ENCODE measurements at places on chromosomes 12 and 14.

DNA sequence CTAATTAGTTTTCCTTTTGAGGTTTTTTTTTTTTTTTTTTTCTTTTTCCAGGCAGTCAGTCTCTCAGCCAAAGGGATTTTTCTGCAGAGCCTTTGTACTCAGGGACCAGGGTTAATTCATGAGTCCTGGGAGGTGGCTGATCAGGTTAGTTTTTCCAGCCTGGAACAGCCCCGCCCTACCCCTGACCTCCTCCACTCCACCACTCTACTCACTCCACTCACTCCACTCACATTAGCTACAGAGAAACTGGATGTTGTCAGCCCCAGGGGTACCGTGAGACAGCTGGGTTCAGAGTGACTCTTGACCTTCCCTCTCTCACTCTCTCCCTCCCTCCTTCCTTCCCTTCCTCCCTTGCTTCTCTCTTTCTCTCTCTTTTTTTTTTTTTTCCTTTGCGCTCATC lies 161.0 kb downstream of the CRADD start:
- no peak for DNase-seq

- DNase-seq: no peak
Measured at GRCh38 chr14:32648434-32648833, 290.2 kb upstream of the NPAS3 start.

GRCh38 chr14:67167420-67168109 lies 21.7 kb upstream of the GARIN2 start:
- peak; percentile 14 for DNase-seq

DNA sequence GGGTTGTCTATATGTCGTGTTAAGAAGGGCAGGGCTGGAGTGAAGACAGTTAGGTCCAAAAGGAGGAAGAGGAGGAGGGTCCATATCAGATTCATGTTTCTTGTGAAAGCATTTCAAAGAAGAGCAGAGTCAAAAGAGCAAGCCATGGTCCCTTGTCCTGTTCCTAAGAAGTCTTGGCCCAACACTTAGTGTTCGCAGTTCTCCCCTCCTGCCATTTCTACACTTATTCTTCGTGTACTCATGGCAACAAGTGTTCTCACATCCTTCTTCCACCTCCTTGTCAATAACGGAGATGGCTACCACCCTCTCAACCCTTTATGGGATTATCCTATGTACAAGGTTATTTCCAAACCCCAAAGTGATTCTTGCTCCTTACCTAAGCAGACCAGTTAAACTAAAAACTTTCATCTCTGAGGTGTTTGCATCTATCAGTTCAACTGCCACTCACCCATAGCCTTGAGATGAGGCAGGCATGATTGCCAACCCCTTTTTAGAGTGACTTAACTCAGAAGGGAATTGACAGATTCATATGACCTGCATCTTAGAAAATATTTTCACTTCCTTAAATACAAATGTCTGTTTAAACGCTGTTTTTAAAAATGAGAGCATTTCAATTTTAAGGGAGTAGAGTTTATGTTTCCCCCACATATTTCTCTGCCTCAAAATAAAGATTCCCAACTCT lies 19.8 kb upstream of the RNASE2 start:
- DNase-seq: no peak

DNA sequence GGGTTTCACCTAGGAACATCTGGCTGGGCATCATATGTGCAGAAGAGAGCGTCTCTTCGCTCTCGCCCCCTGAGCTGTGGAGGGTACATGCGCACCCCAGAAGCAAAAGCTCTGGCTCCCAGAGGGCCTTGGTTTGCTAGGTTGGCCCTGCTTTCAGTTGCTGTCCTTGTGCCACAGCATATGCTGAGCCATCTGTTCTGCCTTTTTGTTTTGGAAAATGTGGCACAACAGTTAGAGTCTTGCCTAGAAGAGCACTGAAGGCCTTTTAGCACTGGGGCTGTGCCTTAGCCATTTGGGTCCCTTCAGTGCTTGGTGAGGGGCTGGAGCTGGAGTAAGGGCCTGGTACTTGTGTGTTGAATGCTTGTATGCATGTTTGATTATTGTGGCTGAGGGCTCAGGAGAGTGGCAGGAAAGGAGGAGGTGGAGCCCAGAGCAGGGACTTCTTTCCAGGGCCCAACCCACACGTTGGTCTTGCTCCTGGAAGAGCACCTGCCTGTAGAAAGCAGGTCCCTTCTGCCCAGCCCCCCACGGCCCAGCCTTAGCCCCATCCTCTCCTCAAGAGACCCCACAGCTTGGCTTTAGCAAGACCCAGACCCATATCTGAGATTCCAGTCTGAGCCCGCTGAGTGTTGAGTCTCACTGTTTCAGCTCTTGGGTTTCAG lies 113.7 kb downstream of the SLC25A47 start:
- no peak for DNase-seq

DNA sequence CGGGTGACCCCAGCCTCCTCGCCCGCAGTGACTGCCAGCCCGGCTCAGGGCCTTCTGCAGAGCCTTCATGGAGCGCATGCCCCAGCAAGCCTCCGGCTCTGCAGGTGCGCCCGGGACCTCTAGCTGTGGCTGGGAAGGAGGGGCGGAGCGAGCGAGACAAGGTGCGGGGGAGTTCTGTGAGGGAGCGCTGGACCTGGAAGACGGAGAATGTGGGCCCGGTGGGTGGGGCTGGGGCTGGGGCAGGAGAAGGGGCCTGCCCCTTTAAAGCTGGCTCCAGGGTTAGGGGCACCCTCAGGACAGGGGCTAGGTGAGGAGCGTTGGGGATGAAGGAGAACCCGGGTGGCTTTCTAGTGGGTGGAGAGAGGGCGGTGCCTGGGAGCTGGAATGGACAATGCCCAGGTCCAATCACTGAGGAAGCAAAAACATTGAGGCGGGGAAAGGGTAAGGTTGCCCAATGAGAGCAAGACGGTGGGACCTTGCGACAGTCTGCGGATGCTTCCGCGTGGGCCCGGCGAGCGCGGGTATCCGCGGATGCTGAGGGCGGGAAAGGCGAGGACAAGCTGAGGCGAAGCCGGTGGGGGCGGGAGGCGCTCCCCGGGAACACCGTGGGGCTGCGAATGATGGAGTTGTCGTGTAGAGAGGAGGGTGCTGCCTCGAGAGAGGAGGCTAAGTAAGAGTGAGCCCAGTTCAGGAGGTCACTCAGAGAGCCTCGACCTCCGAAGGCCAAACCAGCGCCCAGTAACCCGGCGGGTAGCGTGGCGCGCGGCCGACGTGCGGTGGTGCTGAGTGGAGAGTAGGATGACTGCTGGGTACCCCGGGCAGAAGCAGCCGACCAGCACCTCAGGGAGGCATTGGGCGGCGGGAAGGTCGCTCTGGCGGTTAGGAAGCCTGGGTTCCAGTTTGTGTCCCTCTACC lies at the start of gene GLS2:
Gene GLS2 (minus strand): TSS at position 121 of the 915 bp plus-strand sequence. CDS start 43 bp downstream, at position 78.
- DNase-seq: peak; percentile 33

DNA sequence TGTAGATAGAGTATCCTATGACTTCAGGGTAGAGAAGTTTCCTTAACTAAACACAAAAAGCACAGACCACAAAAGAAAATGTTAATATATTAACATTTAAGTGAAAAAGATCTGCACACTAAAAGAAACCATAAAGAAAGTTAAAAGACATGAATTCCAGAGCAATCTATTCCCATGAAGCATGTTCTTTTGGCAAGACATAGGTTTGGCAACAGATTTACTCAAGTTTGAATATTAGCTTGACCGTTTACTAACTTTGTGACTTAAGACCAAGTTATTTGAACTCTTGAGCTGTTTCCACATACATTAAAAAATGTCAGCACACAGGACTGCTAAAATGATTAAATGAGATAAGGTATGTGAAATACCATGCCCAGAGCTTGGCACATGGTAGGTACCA lies 35.7 kb upstream of the GZMB start:
- no peak for DNase-seq

DNA sequence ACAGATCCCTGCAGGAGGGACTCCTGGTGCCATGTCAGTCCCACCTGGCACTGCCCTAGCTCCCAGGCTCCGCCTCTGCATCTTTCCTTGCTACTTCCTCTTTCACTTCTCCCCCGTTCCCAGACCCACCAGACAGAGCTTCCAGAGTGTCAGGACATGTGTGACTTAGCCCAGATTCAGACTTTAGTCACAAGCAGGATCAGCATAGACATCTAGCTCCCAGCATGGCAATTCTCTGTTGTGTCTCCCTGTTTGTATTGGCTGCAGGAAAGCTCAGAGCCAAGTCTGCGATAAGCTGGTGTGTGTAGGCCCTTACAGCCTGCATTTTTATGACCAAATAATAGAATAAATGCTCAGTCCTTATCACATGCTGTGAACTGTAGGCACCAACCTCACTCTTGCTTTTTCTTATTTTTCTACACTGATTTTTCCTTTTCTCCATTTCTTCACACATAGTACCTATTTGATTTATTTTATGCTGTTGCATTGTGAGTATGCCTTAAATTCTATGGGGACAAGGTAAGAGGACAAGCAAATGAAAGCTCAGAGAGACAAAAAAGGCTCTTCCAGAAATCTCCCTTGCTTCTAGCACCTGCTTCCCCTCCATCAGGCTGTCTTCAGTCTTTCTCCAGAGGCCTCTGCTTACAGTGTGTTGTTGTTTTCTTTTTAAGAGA lies 5.9 kb downstream of the DHRS2 start:
- no peak for DNase-seq

- no peak for DNase-seq
Measured at GRCh38 chr14:100558226-100558625, 29.0 kb downstream of the BEGAIN start.

DNA sequence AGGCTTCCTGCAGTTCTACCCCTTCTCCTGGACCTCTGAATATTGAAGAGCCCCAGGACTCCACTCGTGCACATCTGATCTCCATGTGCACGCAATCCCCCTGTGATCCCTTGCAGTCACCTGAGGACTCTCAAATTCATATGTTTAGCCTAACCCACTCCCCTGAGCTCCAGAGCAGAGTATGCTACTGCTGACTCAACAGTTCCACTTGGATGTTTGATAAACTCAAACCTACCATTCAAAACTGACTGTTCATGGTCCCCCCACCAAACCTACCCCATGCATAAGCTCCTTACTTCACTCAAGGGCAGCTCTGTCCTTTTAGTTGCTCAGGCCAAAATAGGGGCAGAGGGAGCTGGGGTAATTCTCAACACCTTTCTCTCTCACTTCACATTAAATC lies 96.0 kb downstream of the DNAI7 start:
- no peak for DNase-seq

- no peak for DNase-seq
Measured at GRCh38 chr12:14920475-14921126, 17.7 kb downstream of the ERP27 start.

DNA sequence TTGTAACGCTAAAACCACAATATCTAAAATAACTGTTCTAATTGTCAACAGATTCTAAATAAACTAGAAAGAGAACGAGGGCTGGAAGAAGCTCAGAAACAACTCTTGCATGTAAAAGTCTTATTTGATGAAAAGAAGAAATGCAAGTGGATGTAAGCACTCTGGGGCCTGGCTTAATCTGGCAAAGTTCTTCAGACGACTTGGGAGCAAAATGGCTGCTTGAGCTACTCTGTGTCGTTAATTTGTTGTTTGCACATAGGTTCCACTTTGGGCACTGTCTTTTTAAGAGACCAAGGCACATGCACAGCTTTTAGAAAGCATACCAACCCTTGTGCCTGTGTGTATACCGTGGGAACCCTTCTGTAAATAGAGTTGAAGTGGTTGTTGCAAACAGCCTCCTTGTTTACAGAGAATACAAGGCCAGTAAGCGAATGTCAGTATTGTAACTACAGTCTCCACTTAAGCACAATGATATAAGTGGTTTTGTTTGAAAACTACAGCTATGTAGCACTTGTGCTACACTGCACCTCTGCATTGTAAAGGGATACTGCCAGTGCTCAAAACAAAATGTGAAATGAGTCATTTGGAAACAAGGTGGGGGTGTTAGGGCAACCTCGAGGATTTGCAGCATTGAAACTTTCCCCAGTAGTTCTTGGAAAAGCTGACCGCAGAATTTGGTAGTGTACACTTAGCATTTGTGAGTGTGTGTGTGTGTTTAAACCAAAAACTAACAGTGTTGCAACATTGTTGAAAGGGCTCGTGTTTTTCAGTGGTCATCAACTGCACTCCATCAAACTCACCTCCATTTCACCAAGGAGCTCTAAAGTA lies 154.3 kb downstream of the CEP83 start:
- DNase-seq: no peak

- no peak for DNase-seq
Measured at GRCh38 chr12:100481021-100481420, 7.4 kb downstream of the NR1H4 start.

- no peak for DNase-seq
Measured at GRCh38 chr14:61099216-61099835, 118.3 kb downstream of the SLC38A6 start.

- DNase-seq: no peak
Measured at GRCh38 chr14:70366911-70367310, 7.4 kb upstream of the COX16 start.

DNA sequence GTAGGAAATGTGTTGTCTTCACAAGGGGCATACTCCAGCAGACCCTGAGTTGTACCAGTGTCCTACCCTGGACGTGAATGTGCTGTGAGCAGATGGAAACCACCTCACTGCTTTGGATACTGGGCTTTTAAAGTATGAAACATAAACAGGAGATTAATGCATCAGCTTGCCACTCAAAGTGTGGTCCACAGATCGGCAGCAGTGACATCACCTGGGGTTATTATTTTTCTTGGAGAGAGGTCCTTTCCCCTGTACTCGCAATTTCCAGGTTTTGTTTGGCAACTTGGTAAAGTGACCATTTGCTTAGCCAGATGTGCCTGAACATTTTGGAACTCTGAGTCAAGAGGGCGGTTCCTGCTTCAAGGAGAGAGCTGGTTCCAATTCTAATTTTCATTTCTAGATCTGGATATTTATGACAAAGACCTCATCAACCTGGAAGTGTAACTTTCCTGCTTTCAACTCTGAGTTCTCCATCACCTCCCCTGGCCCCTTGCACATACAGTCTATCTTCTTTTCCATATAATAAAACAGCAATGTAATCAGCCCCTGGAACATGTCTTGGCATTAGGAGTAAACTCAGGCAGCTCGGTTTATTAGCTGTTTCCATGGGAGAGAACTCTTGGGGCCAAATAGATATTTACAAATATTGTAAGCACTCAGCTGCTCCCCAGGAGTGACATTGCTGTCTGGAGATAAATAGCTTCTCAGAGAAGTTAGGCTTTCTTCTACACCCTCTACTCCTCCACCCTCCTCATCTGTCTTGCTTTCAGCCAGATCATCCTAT lies 237.0 kb upstream of the TBX3 start:
- no peak for DNase-seq

DNA sequence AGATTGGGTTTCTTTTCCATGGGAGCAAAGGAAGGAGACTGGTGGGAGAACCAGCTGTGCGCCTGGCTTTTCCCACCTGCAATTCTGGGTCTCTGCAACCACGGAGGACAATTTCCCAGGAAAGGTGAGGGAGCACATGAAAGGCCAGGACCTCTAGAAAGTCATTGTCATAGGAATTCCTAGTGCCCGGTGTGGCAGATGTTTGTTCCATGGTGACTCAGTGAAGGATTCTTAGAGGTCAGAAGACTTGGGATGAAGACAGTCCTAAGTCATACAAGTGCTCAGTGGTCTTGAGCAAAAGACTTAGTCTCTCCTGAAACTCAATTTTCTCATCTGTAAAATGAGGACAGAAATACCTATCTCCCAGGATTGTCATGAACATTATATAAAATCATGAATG lies 51.3 kb downstream of the KCNA5 start:
- DNase-seq: no peak

- DNase-seq: no peak
Measured at GRCh38 chr14:45199230-45199629, 53.8 kb downstream of the MIS18BP1 start.
